ENCODE measurements at places on chromosomes 3 and 15.

DNA sequence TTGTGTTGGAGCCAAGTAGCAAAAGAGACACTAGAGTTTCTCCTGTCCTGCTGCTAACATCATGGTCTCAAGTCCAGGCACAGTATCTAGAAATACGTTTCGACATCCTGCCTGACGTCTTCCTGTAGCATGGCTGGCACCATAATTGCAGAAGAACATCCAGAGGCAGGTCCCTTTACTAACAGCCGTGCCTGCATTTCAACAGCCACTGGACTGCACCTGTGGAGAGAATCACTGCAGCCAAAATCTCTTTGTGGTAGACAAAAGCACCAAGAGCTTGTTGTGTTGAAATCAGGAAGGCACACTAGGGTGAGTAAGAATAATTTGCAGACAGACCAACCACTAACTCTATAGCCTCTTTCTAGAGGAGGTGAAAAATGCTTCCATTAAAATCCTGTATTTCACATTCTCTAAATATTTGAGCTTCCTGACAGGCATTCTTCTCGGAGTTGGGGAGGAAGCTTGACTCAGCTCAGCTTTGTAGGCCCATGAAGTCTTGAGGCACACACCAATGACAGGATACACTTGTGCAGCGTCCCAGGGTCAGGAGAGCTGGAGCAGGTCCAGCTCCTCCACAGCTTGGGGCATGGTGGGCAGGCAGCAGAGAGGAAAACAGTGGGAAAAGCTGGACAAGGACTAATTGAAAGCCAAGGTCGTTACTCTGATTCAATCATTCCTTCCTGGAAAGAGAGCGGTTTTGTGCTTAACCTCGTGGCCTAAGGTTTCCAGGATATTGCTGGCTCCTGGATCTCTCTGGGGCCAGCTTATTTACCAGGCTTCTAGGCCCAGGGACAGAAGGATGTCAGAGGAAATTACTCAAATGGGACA, 244.9 kb downstream of the FAM43A start:
- peaks cover 40% of the 10 kb centered on the region for H3K4me1 ChIP-seq
- no peaks in the 10 kb centered on the region for H3K36me3 ChIP-seq
- no peak overlapping the region for H3K4me3 ChIP-seq
- DNase-seq = peak; percentile 71

DNA sequence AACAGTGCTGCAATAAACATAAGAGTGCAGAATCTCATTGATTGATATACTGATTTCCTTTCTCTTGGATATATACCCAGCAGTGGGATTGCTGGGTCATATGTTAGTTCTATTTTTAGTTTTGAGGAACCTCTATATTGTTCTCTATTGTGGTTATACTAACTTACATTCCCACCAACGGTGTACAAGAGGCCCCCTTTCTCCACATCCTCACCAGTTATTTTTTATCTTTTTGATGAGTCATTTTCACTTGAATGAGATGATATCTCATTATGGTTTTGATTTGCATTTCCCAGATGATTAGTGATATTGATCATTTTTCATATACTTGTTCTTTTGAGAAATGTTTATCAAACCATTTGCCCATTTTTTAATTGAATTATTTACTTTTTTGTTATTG, 12.4 kb upstream of the IREB2 start:
- DNase-seq = no peak
- H3K4me3 ChIP-seq = no peak overlapping the region
- peaks cover 32% of the 10 kb centered on the region for H3K27me3 ChIP-seq
- no peak overlapping the region for H3K27ac ChIP-seq
- H3K4me1 ChIP-seq = no peaks in the 10 kb centered on the region

GRCh38 chr3:114929971-114930732, 216.9 kb downstream of the ZBTB20 start:
- peak; percentile 52 for DNase-seq
- no peaks in the 10 kb centered on the region for H3K36me3 ChIP-seq
- no peak overlapping the region for H3K4me3 ChIP-seq
- H3K27me3 ChIP-seq = no peaks in the 10 kb centered on the region
- H3K4me1 ChIP-seq = no peaks in the 10 kb centered on the region

DNA sequence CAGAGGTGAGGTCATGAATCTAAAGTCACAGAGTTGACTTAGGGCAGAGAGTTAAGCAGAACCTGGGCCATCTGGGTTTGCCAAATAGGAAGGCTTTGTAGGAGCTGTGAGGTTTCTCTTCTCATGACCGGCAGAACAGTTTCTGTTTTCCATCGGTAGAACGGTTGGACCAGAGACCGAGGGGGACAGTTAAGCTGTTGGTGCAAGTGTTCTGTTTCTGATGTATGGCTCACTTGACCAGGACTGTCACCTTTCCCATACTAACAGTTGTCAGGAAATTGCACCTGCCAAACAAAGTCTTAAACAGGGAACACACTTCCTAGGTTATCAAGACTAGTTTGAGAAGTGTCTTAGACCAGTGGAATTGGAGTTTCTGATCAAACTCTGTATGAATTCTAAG, 158.3 kb downstream of the PDCD6IP start:
- H3K4me3 ChIP-seq = no peak overlapping the region
- no peak overlapping the region for H3K27ac ChIP-seq
- H3K4me1 ChIP-seq = no peaks in the 10 kb centered on the region
- no peaks in the 10 kb centered on the region for H3K27me3 ChIP-seq
- no peak for DNase-seq

DNA sequence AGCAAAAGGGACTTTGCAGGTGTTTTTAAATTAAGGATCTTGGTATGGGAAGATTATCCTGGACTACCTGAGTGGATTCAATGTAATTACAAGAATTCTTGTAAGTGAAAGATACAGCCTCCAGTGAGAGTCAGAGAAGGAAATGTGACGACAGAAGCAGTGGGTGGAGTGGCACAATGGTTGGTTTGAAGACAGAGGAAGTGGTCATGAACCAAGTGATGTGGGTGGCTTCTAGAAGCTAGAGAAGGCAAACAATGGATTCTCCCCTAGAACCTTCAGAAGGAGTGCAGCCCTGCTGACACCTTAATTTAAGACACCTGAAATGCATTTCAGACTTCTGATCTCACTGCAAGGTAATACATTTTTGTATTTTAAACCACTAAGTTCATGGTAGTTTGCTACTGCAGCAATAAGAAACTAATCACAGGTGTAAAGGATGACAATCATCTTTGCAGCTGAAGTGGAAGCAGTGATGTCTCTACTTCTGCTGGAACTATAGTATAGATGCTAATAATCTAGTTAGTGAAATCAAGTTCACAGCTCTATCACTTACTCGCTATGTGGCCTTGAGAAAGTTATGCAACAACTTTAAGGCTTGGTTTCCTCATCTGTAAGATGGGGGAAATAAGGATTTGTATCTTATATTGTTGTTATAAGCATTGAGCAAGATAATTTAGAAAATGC, 403.4 kb upstream of the SUCLG2 start:
- no peaks in the 10 kb centered on the region for H3K27me3 ChIP-seq
- H3K4me3 ChIP-seq = no peak overlapping the region
- no peaks in the 10 kb centered on the region for H3K36me3 ChIP-seq
- no peak for DNase-seq

GRCh38 chr3:61723038-61723437, 161.7 kb downstream of the PTPRG start:
- no peak overlapping the region for H3K4me3 ChIP-seq
- no peaks in the 10 kb centered on the region for H3K4me1 ChIP-seq
- H3K27ac ChIP-seq = no peak overlapping the region
- DNase-seq = no peak

Data from osteoblast (primary cell).